ENCODE measurements at places on chromosomes 7 and 10. TPM values are rescaled to one million over a fixed set of nuclear protein-coding genes. Genes with fewer than 3 reads are reported as not detected.

DNA sequence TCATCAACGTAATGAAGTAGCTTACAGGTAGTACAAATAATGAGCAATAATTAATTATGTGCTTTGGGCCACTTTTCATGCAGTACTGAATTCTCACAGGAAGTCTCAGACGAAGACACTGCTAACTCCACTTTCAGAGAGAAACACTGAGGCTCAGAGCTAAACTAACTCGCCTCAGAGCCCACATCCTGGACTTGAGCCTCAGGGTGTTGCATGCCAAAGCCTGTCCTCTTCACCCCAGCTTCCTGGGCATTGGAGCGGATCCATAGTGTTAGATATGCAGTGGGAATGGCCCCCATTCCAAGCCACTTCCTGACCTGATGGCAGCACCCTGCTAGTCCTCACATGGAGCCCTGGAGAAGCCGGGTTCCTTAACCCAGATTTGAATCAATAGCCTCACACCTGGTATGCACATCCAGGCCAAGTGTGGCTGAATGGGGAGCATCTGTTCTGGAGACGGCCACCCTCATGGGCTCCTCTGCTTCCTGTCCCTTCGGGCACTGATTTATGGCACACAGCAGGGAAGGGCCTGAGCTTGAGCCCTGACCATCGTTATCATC, 265.1 kb upstream of the ZNF32 start:
- peak; percentile 30 for DNase-seq
- no peak overlapping the region for H3K27ac ChIP-seq
- H3K36me3 ChIP-seq, result no peaks in the 10 kb centered on the region
- H3K4me3 ChIP-seq, result no peak overlapping the region

The HMX2 gene
- total RNA-seq, result not detected

- peaks cover 26% of the 10 kb centered on the region for H3K4me1 ChIP-seq
- H3K4me3 ChIP-seq, result peak overlapping the region; percentile 83
- H3K27ac ChIP-seq, result peak overlapping the region; percentile 99
- peaks cover 3% of the 10 kb centered on the region for H3K27me3 ChIP-seq
Measured at GRCh38 chr7:76392531-76393115, 16.9 kb downstream of the SSC4D start.

DNA sequence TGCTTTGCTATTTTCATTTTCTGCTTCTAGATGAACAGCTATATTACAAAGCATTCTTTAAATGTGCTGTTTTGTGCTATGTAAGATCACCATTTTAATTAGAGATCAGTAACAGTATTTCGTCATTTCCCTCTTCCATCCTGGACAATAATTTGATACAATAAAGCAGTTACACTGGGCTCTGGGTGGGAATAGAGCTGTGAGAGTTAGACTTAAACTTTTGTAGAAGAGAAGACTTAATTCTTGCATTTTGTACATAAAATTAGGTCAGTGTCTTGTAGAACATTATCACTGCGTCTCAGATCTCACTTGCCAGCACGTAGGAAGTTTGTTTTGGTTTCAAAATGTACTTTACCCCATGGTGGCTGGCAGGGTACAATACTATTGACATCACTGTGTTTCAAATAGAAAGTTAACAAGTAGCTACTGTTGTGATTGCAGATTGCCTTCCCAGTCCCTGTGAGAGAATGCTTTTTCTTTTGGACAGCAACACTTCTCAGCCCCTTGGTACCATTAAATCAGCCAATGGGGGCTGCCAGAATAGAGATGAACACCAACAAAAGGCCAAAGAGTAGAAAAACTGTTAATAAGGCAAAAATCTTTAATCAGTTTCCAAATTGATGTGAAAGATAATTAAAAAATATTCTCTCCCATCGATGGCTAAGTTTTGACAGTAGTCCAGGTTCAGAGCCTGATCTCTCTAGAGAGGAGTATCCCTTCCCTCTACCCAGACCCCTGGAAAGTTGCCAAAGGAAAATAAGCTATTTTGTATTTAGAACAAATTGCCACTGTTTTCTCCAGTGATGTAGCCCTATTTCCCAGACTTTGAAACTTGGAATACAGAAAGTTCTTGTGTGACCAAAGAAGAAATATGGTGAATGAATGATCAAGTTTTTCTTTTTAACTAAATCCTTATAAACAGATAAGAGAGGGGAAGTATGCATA, 35.1 kb downstream of the SMNDC1 start:
- peak; percentile 26 for DNase-seq
- H3K4me1 ChIP-seq, result peaks cover 25% of the 10 kb centered on the region
- peak overlapping the region; percentile 7 for H3K27ac ChIP-seq
- H3K27me3 ChIP-seq, result peaks cover 9% of the 10 kb centered on the region
- H3K4me3 ChIP-seq, result peak overlapping the region; percentile 2
- no peaks in the 10 kb centered on the region for H3K36me3 ChIP-seq

DNA sequence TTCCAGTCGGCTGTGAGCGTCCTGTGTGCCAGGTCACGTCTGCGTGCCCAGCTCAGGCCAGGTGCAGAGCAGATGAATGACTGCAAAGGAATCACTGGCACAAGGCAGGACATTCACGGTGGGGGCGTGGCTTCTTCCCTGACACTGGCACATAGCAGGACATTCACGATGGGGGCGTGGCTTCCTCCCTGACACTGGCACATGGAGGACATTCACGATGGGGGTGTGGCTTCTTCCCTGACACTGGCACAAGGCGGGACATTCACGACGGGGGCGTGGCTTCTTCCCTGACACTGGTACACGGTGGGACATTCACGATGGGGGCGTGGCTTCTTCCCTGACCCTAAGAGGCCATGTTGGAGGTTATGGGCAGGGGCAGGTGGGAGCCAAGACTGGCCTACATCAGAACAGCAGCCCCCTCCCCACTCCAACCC, 64.3 kb downstream of the MYL10 start:
- peaks cover 17% of the 10 kb centered on the region for H3K4me1 ChIP-seq
- no peak overlapping the region for H3K27ac ChIP-seq
- DNase-seq, result no peak
- no peak overlapping the region for H3K4me3 ChIP-seq

GRCh38 chr7:44767912-44768627, 19.4 kb downstream of the ZMIZ2 start:
- peaks cover 40% of the 10 kb centered on the region for H3K4me1 ChIP-seq
- no peak overlapping the region for H3K4me3 ChIP-seq
- peak overlapping the region; percentile 52 for H3K27ac ChIP-seq
- no peaks in the 10 kb centered on the region for H3K27me3 ChIP-seq
- H3K36me3 ChIP-seq, result peaks cover 41% of the 10 kb centered on the region

DNA sequence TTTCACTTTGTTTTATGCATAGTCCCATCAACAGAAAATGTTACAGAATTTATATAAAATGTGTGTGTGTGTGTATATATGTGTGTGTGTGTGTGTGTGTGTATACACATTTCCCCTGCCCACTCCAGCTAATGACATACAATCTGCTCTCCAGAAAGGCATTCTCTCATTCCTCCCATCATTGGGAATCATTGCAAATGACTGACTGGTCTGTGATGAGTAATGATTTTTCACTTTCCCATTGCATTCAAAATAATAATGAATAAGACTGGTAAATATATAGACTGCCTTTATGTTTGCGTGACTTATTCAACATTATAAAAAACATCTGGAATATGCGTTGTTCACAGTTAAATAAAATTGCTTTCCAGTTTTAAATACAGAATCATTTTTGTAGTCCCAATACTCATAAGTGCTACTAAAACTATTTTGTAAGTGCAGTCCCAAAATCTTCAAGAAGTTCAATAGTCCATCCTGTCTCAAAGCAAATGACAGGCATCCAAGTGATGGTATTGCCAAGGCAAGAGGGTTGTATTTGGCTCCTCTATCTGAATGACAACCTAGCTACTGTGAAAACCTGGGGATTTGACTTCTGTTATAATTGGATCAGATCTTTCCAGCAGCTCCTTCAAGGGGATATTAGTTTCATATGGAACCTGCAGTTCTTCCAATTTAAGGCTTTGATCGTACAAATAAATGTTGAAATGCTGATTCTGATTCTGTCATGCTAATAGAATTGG, 150.9 kb downstream of the POLR1F start:
- H3K36me3 ChIP-seq, result no peaks in the 10 kb centered on the region
- no peaks in the 10 kb centered on the region for H3K27me3 ChIP-seq
- H3K4me3 ChIP-seq, result no peak overlapping the region
- no peak for DNase-seq

The CYP3A5 gene
- not detected for total RNA-seq

DNA sequence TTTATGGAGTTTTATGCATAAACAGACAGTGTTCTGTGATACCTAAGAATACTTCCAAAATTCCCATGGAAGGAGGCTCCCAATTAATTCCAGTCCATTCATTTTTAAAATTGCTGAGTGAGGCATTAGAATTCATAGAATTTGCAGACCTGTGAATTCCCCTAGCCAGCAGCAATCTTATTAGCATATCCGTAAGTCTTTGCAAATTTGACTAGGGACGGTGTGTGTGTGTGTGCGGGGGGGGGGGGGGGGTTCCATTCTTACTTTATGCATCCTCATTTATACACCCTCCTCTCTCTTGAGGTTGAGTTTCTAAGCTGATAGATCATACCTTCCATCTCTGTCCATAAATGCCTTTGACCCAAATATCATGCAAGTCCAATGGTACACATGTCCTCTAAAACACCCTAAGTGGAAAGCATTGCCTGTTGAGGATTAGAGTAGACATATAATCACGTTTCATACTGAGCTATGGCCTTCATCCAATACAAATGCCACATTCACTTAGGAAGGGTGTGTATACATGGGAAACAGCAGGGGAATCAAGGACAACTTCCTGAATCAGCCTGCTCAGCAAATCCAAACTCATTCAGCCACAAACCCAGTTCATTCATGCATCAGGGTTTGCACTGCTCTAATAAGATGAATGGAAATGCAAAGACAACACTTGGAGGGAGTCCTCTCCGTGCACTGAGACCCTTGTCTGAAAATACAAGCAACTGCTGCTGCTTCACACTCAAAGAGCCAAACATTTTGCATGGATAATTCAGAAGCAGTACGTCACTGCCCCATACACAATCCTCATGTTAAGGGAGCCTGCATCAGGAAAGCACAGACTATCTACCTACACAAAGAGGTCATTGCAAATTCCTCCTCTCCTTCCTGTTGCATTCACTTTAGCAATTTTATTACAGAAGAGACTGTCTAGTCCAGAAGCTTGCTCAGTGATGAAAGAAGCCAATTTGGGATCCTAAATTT, 350.8 kb downstream of the KCNMA1 start:
- no peak for DNase-seq
- no peak overlapping the region for H3K4me3 ChIP-seq
- no peak overlapping the region for H3K27ac ChIP-seq
- peaks cover 8% of the 10 kb centered on the region for H3K4me1 ChIP-seq
- H3K27me3 ChIP-seq, result peaks cover 42% of the 10 kb centered on the region
- no peaks in the 10 kb centered on the region for H3K36me3 ChIP-seq

GRCh38 chr10:111785921-111786320, 397.6 kb downstream of the GPAM start:
- no peaks in the 10 kb centered on the region for H3K27me3 ChIP-seq
- no peak overlapping the region for H3K4me3 ChIP-seq
- H3K27ac ChIP-seq, result no peak overlapping the region
- no peaks in the 10 kb centered on the region for H3K36me3 ChIP-seq

The LRRC61 gene
- 21.0 TPM for total RNA-seq

- no peaks in the 10 kb centered on the region for H3K4me1 ChIP-seq
- no peaks in the 10 kb centered on the region for H3K36me3 ChIP-seq
- no peak overlapping the region for H3K4me3 ChIP-seq
- no peak for DNase-seq
- H3K27ac ChIP-seq, result no peak overlapping the region
Measured at GRCh38 chr10:96254976-96255375, 16.4 kb downstream of the BLNK start.

DNA sequence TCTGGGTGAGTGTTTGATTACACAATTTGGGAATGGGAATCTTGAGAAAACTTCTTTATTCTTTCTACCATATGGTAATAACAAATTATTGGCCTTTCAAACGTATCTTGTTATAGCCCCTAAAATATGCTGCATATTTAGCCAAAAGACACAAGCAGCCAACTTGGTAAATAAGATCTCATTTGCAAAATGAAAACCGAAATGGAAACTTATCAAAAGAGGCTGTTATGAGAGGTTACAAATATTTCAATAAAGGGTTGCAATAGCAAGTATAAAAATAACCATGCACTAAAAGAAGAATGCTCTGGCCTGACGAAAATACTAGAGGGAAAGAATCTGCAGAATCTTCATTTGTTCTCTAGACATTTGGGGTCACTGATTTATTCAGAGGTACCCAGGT, 259.5 kb upstream of the LRRN3 start:
- no peak overlapping the region for H3K4me3 ChIP-seq
- H3K27me3 ChIP-seq, result no peaks in the 10 kb centered on the region
- no peak for DNase-seq
- no peak overlapping the region for H3K27ac ChIP-seq

Measured in activated CD8-positive, alpha-beta T cell treated with anti-CD3 and anti-CD28 coated beads, Interleukin-2, amount 10 ng/mL, durations not matched to agents 7 days and 5 days (primary cell).